H4 (cell line): ENCODE measurements at places on chromosomes 2 and 18.

DNA sequence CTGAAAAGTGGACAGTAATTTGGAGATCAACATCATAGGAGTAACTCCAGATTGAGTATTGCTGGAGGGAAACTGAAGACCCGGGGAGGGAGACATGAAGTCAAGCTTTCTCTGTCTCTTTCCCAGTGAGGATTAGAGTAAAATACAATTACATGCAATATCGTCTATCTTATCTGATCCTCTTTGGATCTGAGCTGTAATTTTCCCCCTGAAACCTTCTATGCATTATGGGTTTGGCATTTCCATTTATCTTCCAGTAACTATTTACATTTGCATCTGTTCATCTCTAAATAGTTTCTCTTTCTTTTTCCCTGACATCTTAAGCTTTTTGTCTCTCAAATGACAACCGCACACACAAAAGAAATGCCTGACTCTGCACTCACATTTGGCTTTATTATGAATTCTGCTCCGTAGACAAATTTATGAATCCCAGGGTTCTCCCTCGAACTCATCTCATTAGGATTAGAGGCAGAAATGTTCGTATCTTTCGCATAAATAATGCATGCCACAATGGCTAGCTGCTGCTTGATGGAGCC lies 113.1 kb downstream of the SPP2 start:
- no peak for DNase-seq

GRCh38 chr18:68701353-68701752 lies 13.6 kb downstream of the TMX3 start:
- DNase-seq, result no peak

DNA sequence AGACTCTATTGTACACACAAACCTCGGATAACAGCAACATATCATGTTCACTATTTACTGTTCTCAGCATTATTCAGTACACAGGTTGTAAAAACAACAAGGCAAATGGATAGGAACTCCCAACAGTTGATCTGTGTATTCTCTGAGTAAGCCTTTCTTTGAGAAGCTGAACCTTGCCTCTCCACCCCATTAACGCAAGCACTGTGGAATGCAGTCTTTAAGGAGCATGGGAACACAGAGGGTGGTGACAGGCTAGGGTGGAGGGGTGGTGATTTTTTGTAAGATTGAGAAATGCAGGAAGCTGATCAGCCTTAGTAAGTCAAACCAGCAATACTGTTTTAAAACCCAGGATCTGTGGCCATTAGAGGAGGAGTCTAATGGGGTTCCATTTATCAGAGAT lies 19.6 kb upstream of the SERPINB11 start:
- DNase-seq, result peak; percentile 30

- DNase-seq, result no peak
Observed at GRCh38 chr2:196925051-196925767, 1.3 kb downstream of the PGAP1 start.

DNA sequence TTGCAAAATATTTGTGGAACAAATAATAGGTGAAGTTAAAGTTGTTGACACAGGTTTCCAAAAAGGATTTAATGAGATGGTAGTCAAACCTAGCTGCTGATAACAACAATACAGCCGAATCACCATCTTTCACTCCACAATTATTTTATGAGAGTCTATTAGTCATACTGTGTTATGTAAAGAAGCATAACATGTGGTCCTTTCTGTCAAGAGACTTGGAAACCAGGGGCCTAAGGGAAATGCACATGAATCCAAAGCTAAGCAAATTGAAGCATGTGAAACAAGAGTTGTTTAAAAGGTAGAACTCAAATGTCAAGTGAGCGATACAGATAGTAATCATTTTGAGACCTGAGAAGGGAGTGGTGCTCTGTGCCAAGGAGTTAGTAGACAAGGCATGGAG lies 16.0 kb downstream of the CD28 start:
- DNase-seq, result no peak

- DNase-seq, result peak; percentile 39
Observed at GRCh38 chr2:233409286-233409991, 55.1 kb downstream of the DGKD start.

DNA sequence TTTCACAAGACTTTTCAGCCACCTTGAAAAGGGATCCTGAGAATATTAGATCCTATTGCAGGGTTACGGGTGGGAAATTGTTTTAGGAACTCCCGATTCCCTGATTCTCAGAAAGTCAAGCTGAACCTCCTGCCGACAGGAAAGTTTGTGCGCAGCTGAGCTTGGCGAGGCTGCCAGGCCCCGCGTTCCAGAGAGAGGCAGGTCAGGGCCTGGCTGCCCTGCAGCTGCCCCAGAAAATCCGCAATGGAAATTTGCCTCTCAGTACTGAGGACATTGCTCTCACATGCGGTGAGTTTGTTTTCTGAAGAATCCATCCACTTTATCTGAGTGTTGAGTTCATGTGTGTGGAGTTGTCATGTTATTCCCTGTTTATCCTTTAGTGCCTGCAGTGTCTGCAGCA lies 144.2 kb downstream of the RTP5 start:
- DNase-seq, result no peak

DNA sequence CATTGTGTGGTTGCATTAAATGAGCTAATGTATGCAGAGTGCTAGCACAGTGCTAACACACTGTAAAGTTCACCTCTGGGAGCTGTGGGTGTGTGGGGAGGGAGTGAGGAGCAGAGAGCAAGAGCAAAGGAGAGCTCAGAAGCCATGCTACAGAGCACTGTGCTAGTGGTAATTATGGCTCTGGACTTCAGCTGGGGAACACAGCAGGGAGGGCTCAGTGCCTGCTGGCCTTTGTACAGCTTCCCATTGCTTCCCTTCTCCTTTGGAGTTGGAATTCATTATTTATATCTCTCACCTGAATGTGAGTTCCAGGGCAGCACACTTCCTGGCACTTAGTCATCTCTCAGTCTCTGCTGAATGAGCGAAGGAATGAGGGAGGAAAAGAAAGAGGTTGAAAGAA lies 2.5 kb upstream of the PLA2R1 start:
- no peak for DNase-seq

- DNase-seq, result no peak
Observed at GRCh38 chr18:50734886-50735285, 84.9 kb downstream of the MRO start.

GRCh38 chr2:237422309-237422708 lies 8.3 kb upstream of the COL6A3 start:
- DNase-seq, result no peak

DNA sequence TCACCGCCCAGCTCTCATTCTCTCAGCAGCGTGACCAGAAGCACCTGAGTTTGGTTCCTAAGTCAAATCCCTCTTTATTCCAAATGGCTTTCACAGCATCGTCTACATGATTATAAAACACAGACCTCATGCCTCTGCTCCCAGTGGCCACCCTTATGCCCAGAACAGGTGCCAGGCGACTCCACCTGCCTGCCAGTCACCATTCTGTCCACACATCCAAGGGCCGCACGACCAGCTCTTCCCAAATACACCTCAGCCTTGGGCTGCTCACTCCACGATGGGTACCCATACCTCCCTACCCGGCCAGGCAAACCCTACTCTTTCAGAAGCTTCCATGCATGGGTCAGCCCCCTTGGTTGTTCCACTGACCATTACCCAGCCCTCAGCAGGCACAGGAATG lies 851.6 kb upstream of the SALL3 start:
- no peak for DNase-seq

DNA sequence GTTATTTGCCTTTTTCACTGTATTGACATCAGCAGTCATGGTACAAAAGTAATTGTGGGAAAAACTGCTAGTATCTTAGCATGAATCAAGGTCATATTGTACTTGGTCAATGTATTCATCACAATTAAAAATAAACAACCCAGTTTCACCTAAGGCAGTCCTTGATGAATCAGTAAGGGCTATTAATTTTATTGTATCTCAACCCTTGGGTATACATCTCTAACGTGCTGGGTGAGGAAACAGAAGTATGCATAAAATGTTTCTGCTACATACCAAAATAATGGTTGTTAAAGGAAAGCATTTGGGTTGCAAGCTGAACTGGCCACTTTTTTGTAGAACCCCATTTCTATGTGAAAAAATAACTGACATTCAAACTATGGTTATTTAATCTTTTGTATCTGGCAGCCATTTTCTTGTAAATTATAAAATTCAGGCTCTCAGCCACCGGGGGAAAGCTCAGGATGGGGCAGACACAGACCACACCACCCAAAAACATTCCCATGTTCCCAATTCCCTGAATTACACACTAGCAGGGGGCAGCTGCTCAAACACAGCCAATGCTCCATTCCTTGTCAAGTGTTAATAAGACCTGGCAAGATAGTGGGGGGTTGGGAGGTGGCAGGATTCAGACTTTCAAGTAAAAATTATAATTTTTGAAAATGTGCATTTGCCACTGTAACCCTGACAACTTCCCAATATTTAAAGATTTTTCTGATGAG lies 49.3 kb downstream of the OLA1 start:
- no peak for DNase-seq

- no peak for DNase-seq
Observed at GRCh38 chr2:1563943-1564891, 151.0 kb downstream of the TPO start.

- no peak for DNase-seq
Observed at GRCh38 chr18:44924785-44925499, 244.3 kb downstream of the SETBP1 start.

DNA sequence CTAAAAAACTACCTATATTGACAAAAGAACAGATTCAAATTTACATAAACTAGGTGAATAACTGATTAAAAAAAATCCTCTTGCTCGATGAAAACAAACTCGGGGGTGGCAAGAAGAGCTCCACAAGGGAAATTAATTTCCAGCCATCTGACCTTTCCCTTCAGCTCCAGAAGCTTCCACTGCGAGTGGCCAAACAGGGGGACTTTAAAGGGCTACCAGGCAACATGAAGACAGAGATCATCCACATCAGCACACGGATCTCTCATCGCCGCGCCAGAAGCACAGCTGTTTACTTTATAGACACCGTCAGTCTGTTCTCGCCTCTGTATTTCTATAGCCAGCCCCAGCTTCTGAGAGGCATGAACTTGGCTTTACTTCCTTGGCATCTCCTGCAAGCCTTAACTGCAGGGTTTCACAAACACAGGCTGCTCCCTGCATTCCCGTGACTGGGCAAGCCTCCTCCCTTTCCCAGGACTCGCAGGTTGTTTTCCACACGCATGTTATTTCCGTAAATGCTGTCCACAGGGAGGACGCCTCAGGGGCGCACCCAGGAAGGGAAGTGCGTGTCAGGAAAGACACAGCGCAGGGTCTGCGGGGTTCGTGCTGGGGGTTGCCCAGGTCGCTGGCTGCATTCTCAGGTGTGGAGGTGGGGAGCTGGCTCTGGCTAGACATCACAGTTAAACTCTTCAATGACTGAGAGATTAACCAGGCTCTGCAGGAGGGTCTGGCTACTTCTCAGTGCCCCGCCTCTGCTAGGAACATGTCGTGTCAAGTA lies 85.0 kb downstream of the USP40 start:
- peak; percentile 2 for DNase-seq

- DNase-seq, result no peak
Observed at GRCh38 chr2:84731185-84731584, 149.7 kb downstream of the TRABD2A start.
